BJ (cell line): ENCODE measurements at places on chromosomes 2 and 18.
A peak's percentile ranks its signal among the peaks of the same experiment; 100 is the strongest.

GRCh38 chr18:33404244-33404873, 36.2 kb downstream of the CCDC178 start:
- no peak for DNase-seq

DNA sequence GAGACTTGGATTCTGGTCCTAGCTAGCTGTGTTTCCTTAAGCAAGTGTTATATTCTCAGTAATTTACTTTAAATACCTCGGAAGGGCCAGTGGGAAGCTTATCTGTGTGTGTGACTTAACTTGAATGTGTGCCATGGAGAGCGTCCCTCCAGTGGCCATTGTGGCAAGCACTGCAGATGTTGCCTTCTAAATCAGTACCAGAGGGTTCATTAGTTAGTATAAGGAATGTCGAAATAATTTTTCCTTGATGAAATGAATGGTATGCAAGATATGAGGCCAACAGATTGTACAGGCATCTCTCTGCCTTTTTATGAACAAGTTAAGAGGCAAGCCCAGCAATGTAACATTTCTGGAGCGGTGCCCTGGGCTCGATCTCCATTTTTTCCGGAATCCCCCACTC, 52.0 kb downstream of the FBXO36 start:
- DNase-seq: peak; percentile 72

DNA sequence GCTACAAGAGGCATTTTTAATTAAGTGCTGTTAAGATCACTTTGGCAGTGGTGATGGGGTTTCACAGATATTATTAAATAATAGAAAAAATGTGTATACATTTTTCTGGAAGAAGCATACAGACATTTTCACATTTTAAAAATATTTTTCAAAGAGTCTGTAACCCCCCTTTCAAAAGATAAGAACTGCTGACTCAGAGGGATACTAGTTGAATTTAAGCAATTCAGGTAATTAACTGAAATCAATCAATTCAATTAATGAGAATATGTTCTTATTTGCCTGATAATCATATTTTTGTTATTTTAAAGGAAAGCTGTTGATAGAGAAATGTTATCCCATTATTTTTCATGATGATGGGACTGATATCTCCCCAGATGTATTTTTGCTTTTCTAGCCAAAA, 41.1 kb downstream of the CPO start:
- no peak for DNase-seq

- no peak for DNase-seq
Observed at GRCh38 chr2:33785201-33786106, 186.4 kb upstream of the FAM98A start.

- DNase-seq: no peak
Observed at GRCh38 chr2:64214281-64215115, 70.3 kb upstream of the PELI1 start.

DNA sequence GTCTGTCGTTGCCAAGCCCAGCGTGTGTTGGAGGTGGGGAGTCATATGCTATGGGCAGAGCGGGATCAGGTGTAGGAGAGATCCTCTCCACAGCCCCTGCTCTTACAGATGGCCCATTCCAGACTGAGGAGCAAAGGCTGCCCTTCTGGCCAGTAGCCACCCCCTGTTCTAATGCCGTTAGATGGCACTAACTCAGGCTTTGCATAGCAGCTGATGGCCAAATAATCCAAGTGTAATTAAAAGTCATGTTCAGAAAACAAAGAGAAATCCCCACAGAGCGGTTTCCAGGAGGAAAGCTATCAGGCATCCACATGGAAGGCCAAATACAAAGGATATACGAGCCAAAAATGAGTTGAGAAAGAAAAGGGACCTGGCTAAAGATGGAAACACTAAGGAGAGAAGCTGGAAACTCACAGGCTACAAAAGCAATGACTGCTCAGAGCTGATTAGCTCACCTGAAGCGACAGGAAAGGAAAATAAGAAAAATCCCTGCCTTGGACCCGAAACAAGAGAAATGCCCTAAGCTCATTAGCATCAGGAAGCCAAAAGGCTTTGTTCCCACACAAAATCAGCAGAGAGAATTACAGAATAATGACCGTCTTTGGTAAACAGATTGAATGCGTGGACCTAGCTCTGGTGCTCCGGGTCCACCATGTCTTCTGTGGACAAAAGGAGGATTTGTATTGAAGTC, 1002.4 kb upstream of the KLHL29 start:
- no peak for DNase-seq

GRCh38 chr2:161111531-161111930, 48.7 kb upstream of the TANK start:
- no peak for DNase-seq
